A172 (cell line): ENCODE measurements at places on chromosomes 2 and 18.
A peak's percentile ranks its signal among the peaks of the same experiment; 100 is the strongest.

DNA sequence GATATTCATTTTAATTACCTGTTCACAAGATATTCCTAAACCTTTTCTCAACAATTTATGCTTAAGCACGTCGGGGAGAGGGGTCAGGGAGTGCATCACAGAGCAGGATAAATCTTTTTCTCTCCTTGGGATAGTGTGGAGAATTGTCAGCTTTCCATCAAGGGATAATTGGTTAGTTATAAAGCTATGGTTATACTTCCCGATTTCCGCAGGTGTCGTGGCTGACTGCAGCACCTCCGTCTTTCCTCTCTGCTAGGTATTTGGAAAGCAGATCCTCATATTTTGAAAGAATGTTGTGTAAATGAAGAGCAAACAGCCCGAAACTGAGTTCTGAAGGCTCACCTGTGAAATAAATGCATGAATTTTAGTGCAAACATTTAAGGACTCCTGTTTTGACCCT is 778 bp downstream of the DYNC2LI1 start:
- no peak for DNase-seq

GRCh38 chr2:149200109-149200520 is 130.3 kb upstream of the LYPD6 start:
- DNase-seq = peak; percentile 20

DNA sequence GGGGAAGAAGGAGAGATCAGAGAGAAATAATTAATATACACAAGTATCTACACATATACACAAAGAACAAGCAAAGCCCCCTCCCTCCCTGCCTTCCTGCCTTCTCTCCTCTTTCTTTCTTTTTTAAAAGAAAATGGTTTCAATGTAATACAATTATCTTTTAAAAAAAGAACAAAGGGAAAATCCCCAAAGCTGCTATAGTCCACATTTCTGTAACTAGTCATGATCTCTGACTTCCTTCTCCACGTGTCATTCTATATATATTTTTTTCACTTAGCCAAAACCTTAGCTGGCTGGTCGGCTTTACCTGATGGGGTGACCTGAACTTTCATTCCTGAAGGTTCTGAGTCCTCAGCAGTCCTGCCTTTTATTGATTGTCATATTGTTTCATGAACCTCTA is 44.3 kb downstream of the MAP3K20 start:
- no peak for DNase-seq

DNA sequence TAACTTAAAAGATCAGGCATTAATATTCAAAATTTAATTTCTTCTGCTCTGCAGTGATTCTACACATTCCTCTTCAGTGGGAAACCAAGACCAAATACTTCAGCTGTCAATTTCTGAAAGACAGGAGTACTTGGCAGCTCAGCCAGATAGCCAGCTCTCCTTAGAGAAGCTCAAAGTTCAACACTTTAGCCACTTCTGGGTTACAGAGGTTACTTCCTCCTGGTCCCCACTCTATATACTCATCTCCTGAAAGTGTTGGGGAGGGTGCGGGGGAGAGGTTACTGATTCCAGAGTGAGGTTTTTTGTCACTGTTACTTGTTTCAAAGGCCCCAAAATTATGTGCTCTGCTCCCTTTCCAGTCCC is 4.1 kb downstream of the CYTIP start:
- no peak for DNase-seq

- DNase-seq = no peak
Measured at GRCh38 chr2:201128033-201128432, 12.1 kb downstream of the CFLAR start.

- no peak for DNase-seq
Measured at GRCh38 chr2:120423167-120423943, 77.4 kb downstream of the INHBB start.

GRCh38 chr2:14677039-14677438 is 44.5 kb downstream of the LRATD1 start:
- no peak for DNase-seq

GRCh38 chr2:202006301-202006700 is 27.4 kb upstream of the FZD7 start:
- no peak for DNase-seq

- peak; percentile 92 for DNase-seq
Measured at GRCh38 chr2:73779467-73780236, at the start of gene DUSP11. DUSP11 (minus strand) TSS chr2:73780103; CDS start chr2:73779974, 129 bp downstream.

DNA sequence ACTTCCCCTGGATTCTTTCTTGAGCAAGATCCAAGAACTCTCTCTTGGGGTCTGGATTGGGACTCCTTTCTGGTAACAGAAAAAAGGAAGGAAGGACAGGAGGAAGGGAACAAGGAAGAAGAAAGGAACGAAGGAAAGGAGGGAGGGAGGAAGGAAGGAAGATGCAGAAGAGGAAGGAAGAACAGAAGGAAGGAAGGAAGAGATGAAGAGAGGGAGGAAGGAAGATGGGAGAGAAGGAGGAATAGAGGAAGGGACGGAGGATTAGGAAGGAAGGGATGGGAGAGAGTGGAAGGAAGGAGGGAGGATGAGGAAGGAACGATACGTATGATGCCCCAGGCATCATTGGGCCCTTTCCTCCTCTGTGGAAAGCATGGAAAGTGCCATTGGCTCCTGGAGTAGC is 58.6 kb downstream of the CYP26B1 start:
- no peak for DNase-seq

GRCh38 chr2:187126247-187127005 is 277.5 kb upstream of the ZSWIM2 start:
- no peak for DNase-seq

GRCh38 chr2:205461678-205462665 is 220.3 kb upstream of the NRP2 start:
- DNase-seq = no peak

- no peak for DNase-seq
Measured at GRCh38 chr2:224611938-224612337, 26.8 kb upstream of the CUL3 start.

DNA sequence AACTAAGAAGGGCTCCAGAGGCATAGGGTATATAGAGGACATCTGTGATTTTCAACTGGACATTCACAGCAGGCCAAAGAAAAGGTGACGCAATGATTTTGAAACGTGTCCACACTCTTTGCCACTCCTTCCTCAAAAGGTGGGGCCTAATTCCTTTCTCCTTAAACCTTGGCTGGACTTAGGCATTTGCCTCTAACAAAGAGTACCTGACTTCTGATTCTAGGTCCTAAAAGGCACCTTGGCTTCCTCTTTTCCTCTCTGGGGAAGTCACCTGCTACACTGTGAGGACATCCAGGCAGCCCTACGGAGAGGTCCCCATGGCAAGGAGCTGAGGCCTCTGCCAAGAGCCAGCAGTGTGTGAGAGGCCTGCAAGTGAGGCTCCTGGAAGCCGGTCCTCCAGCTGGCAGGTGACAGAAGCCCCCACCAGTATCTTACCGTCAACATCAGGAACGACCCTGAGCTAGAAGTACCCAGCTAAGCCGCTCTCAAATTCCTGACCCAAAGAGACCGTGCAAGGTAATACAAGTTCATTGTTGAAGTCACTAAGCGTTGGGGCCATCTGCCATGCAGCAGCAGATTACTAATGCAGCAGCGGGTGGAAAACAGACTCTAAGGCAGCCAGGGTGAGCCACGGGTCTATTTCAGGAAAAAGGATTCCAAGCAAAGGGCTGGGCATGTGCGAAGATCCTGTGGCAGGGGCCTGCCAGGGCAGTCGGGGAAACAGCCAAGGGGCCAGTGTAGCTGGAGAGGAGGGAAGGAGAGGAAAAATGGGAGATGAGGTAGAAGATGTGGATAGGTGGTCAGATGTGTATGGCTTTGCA is 7.4 kb upstream of the HES6 start:
- DNase-seq = no peak

- DNase-seq = no peak
Measured at GRCh38 chr2:158762336-158762735, 32.8 kb upstream of the DAPL1 start.

DNA sequence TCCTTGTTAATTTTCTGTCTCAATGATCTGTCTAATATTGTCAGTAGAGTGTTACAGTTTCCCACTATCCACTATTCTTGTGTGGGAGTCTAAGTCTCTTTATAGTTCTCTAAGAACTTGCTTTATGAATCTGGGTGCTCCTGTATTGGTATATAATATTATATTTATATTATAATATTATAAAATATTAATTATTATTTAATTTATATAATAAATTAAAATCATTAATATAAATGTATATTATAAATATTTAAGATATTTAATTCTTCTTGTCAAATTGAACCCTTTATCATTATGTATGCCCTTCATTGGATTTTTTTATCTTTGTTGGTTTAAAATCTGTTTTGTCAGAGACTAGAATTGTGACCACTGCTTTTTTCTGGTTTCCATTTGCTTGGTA is 1950.2 kb upstream of the LRRTM1 start:
- DNase-seq = no peak

- DNase-seq = peak; percentile 6
Measured at GRCh38 chr2:233178994-233179847, 72.3 kb upstream of the ATG16L1 start.

- DNase-seq = no peak
Measured at GRCh38 chr2:88621432-88621831, 5.8 kb downstream of the EIF2AK3 start.

- DNase-seq = no peak
Measured at GRCh38 chr2:18406219-18406618, 154.2 kb downstream of the RDH14 start.

DNA sequence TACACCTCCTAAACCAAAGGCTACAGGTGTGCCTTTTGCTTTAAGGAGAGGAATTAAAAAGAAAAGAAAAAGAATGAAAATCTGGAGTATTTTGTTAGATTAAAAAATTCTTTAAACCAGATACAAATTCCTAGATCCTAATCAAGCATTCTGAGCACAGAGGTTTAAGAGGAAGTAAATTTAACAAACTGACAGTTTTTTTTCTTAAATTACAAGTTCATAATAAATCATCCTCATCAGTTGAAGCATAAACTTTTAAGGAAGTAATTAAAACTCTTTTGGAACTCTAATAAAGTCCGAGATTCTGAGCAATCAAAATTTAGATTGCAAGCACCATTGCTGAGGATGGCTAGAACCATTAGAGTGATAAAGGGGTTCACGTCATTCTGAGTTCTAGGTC is 75.1 kb downstream of the POLE4 start:
- no peak for DNase-seq

DNA sequence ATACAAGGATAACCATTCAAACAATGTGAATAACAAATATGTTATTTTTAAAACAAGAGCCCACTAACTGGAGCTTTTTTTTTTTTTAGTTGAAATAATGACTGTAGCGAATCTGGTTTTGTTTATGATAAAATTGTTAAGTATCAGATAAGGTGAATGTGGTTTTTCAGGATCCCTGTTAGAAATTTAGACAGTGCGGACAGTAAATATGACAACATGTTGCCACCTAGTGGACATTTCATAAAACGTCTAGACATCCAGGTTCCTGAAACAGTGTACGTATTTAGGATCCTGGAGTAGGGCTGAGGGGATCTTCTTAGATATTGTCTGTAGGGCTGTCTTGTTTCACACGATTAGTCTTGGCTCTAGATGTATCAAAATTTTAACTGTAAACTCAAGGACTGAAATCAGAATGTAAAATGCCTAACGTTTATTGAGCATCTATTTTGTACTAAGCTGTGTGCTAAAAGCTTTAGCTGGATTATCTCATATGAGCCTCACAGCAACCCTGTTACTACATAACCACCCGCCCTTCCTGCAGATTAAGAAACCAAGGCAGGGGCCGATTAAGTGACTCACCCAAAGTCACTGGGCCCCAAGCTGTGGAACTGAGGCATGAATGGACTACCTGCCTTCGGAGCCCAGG is 23.9 kb upstream of the CCDC68 start:
- DNase-seq = peak; percentile 53

GRCh38 chr2:120403676-120404075 is 57.7 kb downstream of the INHBB start:
- peak; percentile 52 for DNase-seq

DNA sequence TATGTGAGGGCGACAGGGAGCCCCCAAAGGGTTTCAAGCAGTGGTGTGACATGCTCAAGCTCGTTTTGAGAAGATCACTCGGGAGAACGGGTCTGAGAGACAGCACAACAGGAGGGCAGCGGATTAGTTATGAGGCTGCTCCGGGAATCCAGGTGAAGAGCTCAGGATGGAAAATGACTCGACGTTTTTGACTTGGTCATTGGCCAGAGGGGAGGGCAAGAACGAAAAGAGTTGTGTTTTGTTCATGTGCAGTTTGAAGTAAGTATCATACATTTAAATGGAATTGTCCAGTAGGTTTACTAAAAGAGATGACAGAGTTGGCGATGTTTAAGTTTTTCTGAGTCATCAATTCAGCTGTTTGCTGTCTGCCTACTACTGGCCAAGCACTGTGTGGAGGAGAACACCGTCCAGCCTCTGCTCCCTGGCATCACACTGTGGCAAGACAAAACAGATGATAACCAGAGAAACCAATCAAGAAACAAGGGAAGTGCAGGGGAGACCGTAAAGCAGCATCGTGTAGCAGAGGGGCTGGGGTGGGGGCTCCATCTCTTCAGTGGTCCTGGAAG is 25.3 kb upstream of the ANXA4 start:
- DNase-seq = peak; percentile 63

GRCh38 chr2:63855418-63856302 is 14.0 kb downstream of the UGP2 start:
- no peak for DNase-seq

DNA sequence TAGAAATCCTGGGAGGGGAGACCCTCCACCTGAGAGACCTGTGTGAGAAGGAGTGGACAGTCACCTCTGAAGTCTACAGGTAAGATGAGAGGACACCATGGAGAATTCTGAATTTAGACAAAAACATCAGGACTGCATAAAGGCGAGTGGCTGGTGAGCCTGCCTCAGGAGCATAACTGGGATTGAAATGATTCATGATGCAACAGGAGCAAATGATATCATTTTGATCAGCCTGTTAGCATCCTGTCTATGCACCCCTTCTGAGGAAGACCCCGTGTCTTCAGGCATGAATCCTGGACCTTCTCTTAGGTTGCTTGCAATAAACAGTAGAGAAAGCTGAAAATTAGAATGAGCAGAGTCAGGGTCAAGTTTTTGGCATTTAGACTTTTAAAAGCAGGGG is 245.8 kb downstream of the ETAA1 start:
- no peak for DNase-seq

DNA sequence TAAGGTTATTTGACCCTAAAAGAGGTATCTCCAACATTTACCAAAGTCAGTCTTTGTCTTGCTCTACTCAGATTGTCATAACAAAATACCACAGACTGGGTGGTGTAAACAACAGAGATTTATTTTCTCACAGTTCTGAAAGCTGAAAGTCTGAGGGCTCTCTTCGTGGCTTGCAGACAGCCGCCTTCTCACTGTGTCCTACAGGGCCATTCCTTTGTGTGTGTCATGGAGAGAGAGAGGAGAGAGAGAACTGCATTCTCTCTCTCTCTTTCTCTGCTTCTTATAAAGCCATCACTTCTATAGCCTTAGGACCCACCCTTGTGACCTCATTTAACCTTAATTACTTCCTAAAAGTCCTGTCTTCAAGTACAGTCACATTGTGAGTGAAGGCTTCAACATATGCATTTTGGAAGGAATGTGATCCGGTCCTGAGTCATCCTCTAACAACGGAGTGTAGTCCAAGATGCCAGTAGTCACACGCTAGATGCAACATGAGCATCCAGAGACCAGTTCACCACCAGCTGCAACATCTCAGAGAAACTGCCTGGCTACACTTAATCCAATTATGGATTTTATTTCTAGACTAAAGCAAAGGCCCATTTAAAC is 130.2 kb downstream of the CD226 start:
- peak; percentile 49 for DNase-seq
